ENCODE measurements at places on chromosomes 13 and 19. TPM values are rescaled to one million over a fixed set of nuclear protein-coding genes. Genes with fewer than 3 reads are reported as not detected.

The PTPRS gene
- 29.7 TPM for total RNA-seq

The TMIGD2 gene
- not detected for total RNA-seq

The MPHOSPH8 gene
- 13.7 TPM for total RNA-seq

The MPV17L2 gene
- 113 TPM for total RNA-seq

The ARHGAP45 gene
- total RNA-seq: 5.4 TPM

The FCER2 gene
- not detected for total RNA-seq

The VPS36 gene
- total RNA-seq: 30.6 TPM

The AP1M2 gene
- 78.9 TPM for total RNA-seq

All from hair follicular keratinocyte (primary cell).